ENCODE measurements at places on chromosomes 13 and 19. TPM values are rescaled to one million over a fixed set of nuclear protein-coding genes. Genes with fewer than 3 reads are reported as not detected.

Gene ZNF556
- total RNA-seq, result not detected

Gene TRPC4
- total RNA-seq, result 0.19 TPM

Gene EFNB2
- total RNA-seq, result 10.1 TPM

GRCh38 chr19:12840091-12841079, 2.1 kb downstream of the MAST1 start:
- peak; percentile 25 for DNase-seq

DNA sequence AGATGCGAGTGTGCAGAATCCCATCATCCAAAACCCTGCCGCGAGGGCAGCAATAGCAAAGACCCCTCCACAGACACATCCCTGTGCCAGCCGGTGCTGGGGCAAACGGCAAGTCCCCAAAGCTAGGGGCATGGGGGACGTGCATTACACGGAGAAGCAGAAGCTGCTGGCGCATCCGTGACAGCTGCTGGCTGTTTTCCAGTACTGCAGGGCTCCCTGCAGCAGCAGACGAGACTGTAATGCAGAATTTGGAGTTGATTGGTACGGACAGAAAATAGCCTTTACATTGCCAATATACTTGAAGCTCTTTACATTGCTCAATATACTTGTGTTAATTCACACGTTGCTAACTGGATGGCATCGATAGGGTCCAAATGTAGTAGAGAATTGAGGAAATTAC, 77.2 kb upstream of the TMTC4 start:
- DNase-seq, result no peak
